Inflammatory macrophage (primary cell): ENCODE measurements at places on chromosomes 7 and 10.

DNA sequence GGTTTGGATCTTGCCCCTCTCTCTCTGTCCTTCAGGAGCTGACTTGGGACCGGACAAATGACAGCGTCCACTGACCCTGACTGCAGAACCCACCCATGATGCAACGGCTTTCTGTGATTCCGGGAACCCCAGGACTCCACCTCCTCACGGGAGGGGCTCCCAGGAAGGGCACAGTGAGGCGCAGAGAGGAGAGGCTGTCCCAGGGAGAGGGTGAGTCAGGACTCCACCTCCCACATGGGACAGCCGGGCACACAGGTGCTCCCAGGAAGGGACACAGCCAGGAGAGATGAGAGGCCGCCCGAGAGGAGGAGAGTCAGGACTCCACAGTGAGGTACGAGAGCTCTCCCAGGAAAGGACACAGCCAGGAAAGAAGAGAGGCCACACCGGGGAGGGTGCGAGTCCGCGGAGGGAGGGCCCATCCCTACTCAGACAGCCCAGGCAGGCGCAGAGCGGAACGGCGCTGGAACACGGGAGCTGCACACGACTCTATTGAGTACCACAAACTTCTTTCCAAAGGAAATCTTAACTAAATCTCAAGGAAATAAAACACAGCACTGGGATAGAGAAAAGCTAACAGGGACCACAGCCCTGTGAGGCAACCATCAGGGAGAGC, 162.5 kb downstream of the MAD1L1 start:
- no peak for DNase-seq

- DNase-seq, result peak; percentile 100
Measured at GRCh38 chr10:123154092-123154710, at the start of gene BUB3. TSS of gene BUB3 (plus strand) at chr10:123154402. CDS start at chr10:123154918, 516 bp downstream.

GRCh38 chr7:46776790-46777189, 805.1 kb downstream of the TNS3 start:
- no peak for DNase-seq

- DNase-seq, result peak; percentile 17
Measured at GRCh38 chr7:95045236-95045923, 138.0 kb downstream of the PPP1R9A start.

DNA sequence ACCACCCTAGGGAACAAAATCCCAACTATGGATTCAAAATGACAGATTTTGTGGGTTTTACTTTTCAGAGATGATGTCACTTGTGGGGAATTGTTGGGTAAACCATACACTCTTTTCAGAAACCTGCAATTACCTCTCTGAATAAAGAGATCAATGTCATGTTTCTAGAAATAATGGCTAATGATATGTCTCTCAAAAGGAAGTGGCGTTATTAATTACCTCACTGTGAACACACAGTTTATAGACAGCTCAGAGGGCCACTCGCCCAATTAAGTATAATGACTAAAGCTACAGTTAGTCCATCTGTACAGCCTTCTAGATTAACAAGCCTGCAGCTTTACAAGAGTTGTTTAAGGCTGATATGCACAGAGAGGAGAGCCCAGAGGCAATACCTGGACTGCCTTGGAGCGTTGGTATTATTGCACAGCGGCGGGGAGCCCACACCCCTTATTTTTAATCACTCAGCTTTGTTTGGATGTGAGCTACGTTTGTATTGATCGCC, 79.5 kb downstream of the RAB11FIP2 start:
- DNase-seq, result no peak

GRCh38 chr10:92839191-92840085, 8.9 kb upstream of the EXOC6 start:
- DNase-seq, result peak; percentile 77

DNA sequence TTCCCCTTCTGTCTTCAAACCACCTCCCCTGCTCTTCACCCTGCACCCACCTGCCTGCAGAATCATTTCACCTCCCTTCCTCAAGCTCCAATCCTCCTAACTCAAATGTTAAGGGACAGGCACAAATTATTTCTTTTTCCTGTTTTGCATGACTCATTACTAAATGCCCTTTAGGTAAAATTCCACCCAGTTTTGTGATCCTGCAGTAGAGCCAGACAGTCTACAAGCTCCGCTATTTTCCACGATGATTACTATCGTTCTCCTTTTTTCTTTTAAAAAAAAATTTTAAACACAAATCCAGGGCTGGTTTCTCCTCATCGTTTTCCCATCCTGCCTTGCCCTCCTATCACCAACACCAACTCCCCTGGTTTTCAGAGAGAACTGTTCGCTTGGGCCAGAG, 186.8 kb upstream of the YAE1 start:
- DNase-seq, result no peak

DNA sequence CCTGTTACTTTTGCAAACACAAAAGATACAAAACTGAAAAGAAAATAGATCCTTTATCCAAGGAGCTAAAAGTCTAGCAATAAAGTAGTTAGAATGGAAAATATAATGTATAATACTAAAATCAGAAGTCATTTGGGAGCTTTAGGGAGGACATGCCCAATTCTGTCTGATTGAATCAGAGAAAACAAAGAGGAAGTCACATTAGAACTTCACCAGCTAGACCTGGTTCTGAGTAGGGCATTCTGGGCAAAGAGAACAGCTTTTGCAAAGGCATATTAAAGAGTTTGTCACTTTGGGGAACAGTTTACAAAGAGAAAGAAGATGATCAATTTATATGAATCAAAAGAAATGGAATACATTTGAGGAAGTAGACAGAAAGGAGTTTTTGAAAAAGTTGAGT, 107.0 kb upstream of the PRSS1 start:
- DNase-seq, result no peak

GRCh38 chr10:114195079-114195478, 15.9 kb downstream of the TDRD1 start:
- DNase-seq, result no peak

- no peak for DNase-seq
Measured at GRCh38 chr7:163971-164881, 28.1 kb upstream of the FAM20C start.

DNA sequence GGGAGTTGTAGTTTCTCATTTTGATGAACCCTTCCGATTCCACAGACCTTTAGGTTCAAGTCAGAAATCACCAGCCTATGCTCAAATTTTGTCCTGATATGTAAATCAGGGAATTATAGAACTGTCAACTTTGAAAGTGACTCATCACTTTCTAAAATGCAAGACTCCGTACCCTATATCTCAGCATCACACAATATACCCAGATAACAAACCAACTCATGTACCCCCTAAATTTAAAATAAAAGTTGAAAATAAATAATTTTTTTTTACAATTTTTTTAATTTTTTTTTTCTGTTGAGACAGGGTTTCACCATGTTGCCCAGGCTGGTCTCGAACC, 393 bp upstream of the ARHGAP19 start:
- no peak for DNase-seq

- DNase-seq, result no peak
Measured at GRCh38 chr7:22093001-22093400, 147.3 kb upstream of the CDCA7L start.

GRCh38 chr10:92356041-92356440, 65.1 kb downstream of the MARCHF5 start:
- no peak for DNase-seq

- DNase-seq, result no peak
Measured at GRCh38 chr10:13709931-13710650, 123.3 kb downstream of the PRPF18 start.

DNA sequence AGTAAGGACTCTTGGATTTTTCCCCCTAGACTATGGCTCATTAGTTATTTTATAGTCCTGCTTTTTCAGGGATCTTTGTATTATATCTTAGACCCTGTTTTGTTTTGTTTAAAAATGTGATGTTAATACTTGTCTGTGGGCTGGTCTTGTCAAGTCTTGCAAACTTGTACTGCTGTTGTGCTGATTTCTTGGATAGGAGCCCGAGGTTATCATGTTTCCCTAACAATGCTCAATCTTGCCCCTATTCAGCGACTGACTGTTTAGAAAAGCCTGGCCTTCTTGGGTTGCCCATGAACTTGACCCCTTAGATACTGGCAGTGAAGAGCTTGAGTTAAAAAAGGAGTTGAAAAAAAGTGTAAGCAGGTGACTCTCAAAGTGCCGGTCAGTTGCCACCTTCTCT, 115.7 kb downstream of the KIAA1217 start:
- no peak for DNase-seq

DNA sequence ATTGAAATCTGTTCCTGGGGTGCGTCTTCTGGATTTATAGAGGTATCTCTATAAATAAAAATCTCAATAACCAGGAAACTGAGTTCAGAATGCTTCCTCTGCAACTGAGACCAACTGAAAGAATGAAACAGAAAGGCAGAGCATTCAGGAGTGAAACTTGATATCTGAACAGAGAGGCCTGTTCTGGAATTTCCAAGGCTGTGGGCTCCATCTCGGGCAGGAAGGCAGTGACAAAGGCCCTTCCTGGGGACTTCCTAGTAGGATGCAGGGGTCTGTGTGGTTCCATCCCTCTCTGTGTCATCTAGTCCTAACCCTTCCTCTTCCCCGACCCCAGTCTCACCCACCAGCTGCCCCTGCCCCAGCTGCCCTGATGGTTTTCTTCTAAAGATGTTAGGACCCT, 52.0 kb downstream of the JCAD start:
- DNase-seq, result no peak

DNA sequence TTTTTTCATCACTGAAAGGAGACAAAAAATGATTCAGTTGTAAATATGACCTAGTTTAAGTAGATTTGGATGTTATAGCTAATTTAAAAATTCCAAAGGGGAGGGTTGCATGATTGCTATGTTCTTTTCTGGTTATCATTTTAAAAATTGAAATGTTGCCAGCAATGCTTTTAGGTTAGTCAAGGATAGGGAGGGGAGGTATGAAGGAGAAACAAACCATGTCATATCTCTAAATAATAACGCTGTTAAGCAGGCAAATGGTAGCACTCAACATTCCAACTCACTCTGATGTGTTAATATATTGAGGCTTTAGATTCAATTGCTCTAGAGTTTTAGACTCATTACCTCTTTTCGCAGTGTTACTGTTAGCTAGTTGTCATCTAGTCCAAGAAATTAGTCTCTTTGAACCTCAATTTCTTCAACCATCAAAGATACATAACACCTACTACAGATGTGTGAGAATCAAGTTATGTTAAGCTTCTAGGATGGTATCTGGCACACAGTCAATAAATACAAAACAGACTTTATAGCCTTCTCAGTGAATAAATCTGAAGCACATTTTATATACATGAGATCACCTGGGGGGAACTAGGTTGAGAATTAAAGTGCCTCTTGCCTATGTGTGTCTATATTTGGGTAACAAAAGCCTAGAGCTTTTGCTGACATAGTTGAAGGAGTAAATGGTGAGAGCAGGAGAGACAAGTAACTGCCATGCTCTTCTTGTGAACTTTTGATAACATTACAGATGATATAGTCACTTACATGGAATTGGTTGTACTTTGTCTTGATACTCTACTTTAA, 124.9 kb downstream of the CSTF2T start:
- DNase-seq, result no peak

DNA sequence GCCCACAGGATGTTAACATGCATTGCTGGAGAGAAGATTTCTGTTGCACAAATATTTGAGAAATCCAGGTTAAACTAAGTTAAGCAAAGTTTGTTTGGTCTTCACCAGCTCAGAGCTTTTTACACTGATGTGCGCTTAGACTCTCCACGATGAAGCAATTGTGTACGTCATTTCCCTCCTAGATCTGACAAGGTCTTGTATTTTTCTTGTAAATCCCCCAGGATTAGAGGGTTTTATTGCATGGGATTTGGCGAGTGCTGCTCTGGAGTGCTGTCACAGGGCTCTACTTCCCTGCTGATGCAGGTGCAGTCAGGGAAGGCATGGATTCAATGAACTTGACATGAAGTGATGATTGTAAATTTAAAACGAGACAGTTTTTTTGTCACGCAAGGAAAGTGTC, 173.3 kb downstream of the PDE1C start:
- no peak for DNase-seq

DNA sequence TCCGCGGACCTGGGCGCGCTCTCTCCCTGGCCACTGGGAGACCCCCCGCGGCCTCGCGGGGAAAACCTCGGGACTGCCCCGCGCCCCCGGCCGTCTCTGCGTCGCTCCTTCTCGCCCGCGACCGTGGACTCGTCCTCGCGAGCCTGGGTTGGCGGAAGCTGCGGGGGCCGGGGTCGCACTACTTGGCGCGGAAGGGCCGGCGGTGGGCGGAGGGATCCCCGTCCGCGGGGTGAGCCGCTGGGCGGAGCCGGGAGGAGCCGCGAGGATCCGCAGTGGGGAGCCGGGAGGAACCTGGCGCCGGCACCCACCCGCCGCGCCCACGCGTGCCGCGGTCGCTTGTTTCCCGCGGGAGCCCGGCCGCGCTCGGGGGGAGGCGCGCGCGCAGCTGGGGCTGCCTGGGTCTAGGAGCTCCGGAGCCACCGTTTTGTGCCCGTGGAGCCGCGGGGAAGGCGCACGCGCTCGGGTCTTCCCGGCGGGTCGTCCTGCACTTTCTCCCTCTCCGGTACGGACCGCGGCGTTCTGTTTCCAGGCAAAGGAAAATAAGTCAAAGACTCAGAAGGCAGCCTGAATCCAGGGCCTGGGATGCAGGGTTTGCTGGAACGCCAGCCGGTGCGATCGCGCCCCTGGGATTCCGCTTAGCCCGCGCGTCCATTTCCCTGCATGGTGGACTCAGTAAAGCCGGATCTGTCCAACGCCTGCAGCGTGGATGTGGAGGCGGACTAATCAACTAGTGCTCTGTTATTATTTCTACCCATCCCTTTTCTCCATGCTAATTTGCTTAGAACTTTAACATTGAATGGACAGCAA, 28.7 kb upstream of the KMT2C start:
- peak; percentile 82 for DNase-seq

DNA sequence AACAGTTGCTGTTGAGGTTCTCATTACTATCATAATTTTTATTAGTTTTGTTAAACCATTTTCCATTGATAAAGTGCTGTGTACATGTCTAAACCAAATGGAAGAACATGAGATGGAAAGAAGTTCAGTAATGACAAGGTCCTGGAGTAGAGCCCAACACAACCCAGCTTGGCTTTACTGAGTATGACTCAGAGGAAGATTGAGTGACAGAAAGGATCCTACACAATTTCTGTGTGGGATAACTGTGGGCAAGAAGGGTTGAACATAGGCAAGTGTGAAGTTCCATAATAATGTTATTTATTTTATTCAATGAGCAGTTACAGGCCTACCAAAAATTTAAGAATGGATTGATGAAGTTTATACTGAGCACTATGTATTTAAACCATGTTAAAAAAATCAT, 15.9 kb downstream of the PRKG1 start:
- no peak for DNase-seq

GRCh38 chr7:36819639-36820038, 95.3 kb upstream of the AOAH start:
- DNase-seq, result no peak
